ENCODE measurements at places on chromosomes 1 and 21.

DNA sequence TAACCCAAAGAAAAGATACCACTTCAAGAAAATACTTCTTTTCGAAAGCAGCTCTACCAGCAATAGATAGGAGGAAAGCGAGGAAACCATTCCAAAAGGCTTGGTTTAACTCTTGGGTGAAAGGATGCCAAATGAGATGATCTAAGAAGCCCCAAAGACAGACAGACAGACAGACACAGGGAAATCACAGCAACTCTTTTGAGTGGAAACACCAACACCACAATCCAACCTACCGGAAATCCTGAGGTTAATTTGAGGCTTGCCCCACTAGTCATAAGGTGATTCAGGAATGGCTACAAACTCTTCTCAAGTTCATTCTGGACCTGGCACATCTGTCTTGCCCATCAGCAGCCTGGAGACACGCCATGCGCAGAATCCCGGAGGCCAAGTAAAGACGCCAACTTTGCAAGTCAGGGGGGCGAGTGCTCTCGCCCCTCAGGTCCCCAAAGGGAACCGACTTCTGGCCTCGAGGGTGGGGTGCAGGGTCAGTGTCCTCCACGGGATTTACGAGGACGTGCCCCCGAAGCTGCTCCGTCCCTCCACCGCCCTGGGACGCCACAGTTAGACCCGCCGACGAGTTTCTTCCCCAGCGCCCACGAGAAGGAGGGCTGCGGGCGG, 778 bp downstream of the EVI5 start:
- no peak for DNase-seq

DNA sequence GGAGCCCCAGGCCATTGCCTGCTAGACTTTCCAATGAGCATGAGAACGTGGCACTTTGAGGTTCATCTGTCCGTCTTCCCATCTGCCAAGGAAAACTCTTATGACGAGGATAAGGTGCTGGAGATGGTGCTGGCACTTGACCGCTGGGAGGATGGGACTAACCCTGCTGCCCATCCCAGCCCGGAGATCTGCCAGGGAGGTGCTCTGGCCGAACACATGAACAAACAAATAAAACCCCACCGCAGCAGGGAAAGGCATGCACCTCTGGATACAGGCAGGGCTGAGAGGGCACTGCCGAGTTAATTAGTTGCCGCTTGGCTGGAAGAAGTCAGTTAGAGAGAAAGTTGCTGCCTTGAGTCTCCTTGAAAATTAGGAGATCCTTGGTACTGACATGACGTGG, 308.4 kb downstream of the AJAP1 start:
- no peak for DNase-seq

- DNase-seq = no peak
Observed at GRCh38 chr21:44067011-44067839, 40.0 kb upstream of the PWP2 start.

- DNase-seq = no peak
Observed at GRCh38 chr1:98500324-98500723, 161.2 kb upstream of the SNX7 start.

GRCh38 chr1:25037174-25038074, 107.3 kb upstream of the RUNX3 start:
- DNase-seq = no peak

DNA sequence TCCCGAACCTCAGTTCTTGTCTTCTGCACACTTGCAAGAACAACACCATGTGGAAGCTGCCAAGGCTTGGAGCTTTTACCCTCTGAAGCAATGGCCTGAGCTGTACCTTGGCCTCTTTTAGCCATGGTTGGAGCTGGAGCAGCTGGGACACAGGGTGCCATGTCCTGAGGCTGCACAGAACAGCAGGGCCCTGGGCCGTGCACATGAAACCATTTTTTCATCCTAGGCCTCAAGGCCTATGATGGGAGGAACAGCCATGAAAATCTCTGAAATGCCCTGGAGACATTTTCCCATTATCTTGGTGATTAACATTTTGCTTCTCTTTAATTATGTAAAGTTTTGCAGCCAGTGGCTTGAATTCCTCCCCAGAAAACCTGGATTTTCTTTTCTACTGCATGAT, 817.8 kb upstream of the CXADR start:
- DNase-seq = no peak

DNA sequence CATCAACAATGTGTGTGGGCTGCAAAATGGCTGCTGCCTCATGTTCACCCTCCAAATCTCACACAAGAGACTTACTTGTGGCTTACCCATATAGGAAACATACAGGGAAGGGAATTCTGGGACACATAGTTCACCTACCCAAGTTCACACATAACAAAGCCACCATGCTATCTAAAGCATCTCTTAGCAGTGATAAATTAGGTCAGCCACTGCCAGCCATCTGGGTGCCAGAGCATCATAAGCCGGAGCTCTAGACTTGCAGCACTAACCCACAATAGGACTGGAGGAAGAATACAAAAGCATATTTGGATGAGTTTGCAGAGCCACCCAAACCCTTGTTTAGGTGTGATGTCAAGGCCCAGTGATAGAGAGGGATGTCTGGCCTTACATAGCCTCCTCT, 321.7 kb downstream of the SEC16B start:
- DNase-seq = no peak

All from NCI-H748 treated with DMSO at 0.1 percent for 48 hours (cell line).